ENCODE measurements at places on chromosomes 3 and 15.

DNA sequence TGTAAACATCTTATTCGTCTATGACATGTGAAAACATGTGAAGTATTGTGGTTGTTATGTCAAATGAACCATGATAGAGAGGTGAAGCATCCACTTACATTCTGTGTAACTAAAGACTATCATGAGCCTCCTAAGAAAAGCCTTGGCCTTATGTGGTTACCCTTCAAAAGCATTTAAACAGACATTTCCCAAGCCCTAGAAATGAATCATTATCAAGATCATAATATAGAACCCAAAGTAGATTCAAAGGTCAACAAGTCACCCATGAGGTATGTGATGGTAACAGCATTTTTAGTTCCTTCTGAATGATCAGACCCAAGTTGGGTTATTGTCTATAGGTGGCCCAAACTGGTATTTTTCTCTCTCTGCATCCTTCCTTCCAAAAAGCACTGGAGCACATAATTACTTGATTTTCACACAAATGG is 408.0 kb downstream of the TBL1XR1 start:
- no peak for DNase-seq

GRCh38 chr3:119627461-119627860 is 29.8 kb downstream of the PLA1A start:
- DNase-seq = no peak

DNA sequence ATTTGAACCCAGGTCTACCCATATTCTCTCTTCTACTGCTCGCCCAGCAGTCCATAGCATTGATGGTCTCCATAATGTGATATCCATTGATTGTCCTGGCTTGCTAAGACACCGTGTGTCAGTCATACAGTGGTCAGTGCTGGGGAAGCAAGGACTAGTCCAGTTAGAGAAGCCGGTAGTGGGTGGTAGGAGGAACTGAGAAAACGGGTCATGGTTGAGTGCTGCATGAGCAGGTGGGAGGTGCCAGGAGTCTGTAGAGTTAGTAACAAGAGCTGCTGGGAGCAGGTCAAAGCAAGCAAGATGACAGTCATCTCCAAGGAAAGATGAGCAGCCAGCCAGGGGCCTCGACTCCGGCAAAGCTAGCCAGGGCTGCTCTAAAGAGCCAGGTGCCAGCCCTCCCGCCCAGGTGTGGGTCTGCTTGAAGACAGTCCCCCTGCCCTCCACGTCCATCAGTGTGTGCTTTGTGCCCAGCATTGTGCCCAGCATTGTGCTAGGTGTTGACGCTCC is 29.5 kb upstream of the USP3 start:
- no peak for DNase-seq

GRCh38 chr3:32934150-32934742 is 17.2 kb upstream of the CCR4 start:
- no peak for DNase-seq

DNA sequence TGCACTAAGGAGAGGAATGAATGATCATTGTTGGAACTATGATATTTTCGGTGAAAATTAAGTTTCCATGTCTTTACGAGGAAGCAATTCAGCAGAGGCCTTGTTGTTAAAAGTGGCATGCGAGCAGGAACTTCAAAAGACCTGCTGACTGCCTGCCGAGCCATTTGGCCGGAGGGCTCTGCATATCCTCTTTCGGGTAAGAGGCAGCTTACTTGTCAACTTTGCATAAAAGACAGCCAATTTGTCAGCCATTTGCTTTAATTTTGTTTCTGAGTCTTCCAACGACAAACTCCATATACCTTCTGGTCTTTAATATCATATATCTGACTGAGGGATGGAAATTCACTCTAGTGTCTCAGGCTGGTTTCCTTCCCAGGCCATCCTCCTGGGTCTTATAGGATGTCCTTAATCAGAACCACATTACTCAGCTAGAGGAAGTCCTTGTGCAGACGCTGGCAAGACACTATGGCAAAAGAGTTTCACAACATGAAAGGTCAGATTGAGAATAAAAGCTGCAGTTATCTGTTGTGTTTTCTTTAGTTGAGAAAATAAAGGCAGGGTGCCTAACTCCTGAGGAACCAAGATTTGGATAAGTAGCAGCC is 128.7 kb upstream of the WNT5A start:
- DNase-seq = no peak

DNA sequence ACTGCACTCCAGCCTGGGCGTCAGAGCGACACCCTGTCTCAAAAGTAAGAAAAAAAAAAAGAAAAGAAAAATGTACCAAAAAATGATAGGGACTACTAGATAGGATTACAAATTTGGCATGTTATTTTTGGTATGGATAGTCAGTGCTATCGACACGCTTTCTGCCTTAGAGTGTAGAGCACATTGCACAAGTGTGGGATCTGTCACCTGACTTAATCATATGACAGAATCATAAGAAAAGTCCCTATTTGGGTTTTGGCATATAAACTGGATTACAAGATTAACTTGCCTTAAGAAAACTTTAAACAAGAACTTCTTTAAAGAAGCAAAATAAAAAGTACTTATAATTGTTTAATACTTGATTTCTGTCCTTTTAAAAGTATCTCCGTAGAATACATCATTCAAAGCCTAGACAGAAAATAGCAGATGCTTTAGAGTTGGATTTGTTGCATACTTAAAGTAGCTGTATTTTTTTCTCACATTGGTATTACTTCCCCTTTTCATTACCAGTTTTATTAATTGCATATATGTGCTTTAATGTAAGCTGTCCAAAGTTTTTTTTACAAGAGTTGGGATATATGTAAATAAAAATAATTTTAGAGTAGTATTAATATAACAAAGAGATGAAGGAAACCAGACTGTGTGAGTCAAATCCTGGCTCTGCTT is 7.8 kb downstream of the ATP6V1A start:
- DNase-seq = no peak

DNA sequence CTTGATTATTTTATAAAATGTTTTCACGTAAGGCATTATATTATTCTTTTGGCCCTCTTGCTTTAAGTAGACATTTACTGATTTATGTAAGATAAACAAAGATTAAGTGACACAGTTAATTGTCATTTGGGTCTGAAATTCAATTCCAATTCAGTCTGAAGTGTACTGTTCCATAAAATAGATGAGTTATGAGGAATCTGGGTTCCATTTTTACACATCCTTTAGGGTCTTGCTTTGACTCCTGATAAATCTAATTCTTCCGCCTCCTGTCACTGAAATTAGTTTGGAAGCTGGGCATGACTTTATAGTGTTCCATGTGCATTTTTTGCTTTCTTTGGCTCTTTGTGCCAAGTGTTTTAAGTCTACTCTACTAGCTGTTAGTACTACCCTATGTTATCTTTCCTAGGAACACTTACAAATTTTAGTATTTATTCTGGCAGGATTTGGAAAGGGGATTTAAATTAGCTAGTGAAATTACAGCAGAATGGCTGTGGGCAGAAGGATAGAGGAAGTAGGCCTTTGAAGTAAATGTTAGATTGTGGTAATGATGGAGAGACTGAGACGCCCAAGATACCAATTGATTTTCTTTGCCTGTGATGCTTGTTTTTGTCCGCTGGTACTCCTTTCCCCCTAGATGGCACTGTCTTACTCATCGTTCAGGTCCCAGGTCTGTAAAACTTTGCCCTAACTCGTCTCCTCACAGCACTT is 14.3 kb downstream of the ARL8B start:
- no peak for DNase-seq

GRCh38 chr3:119891944-119892721 is 110.2 kb downstream of the NR1I2 start:
- DNase-seq = no peak

GRCh38 chr3:127165694-127166485 is 27.0 kb upstream of the PRR23E start:
- no peak for DNase-seq

DNA sequence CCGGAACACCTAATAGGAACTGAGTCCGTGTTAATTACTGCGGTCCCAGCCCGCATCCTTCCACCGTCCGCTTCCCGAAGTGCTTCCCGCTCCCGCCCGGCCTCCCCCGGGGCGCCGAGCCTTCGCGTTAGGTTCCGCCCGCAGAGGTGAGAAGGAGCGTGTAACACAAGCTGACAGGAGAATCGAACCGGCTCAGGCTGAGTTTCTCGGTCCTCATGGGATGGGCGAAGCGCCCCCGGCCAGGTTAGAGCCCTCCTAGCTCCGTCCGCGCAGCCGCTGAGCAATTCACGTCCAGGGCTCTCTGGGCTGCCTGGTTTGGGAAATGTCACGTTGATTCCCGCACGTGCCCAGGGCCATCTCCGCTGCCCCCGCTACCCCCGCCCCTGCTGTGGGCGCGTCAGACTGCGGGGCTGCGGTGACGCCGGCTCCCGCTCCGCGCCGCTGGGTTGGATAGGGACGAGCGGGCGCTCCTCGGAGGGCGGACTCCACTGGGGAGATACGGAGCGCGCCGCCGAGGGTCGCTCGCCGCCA is 954 bp downstream of the CLDN11 start:
- no peak for DNase-seq

DNA sequence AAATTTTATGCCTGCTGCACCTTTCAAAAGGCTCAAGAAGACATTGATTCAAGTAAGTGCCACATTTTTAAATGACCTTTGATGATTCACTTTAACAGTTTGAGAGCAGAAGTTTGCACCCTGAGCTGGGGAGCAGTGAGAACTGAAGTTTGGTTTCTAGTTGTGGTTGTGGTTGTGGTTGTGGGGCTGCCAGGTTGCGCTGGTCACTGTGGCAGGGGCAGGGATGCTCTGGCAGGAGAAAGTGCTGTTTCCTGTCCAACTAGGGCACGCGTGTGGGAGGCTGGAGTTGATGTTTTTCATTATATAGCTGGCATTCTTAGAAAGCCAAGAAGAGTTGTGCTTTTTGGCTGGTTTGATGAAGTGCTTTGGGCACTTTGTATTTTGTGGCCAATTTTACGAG is 339.7 kb upstream of the NR2F2 start:
- no peak for DNase-seq

DNA sequence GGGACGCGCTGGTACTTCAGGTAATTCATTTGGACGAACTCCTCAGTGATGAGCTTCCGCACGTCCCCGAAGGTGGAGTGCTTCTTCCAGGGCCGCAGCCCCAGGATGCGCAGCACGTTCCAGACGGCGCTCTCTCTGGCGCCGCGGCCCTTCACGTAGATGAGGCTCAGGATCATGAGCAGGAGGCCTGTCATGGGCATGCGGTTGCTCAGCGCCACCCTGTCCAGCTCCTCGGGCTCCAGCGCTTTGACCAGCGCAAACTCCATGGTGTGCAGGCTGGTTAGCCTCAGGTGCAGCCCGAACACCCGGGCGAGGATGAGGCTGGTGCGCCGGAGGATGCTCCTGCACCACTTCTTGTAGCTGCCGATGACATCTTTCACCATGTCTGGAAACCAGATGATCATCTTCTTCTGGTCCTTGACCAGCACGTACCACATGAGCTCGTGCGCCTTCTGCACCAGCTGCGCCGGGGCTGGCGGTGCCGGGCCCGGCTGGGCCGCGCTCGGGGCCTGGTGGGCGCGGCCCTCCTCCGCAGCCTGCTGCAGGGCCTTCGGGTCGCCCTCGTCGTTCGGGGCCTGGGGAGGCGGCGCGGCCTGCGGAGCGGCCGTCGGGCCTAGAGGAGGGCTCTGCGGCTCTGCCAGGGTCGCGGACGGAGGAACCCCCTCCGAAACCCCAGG is 501 bp downstream of the NDN start:
- DNase-seq = no peak

Data from stimulated activated CD4-positive, alpha-beta T cell treated with anti-CD3 and anti-CD28 coated beads, Interleukin-15, amount 100 ng/mL, for 1 hour (primary cell).